Dermis blood vessel endothelial cell (primary cell): ENCODE measurements at places on chromosomes 13 and 19.

GRCh38 chr13:29111446-29111845 lies 291.3 kb downstream of the MTUS2 start:
- no peak for DNase-seq

GRCh38 chr19:14048443-14049153 lies 13.3 kb downstream of the PALM3 start:
- peak; percentile 62 for DNase-seq

DNA sequence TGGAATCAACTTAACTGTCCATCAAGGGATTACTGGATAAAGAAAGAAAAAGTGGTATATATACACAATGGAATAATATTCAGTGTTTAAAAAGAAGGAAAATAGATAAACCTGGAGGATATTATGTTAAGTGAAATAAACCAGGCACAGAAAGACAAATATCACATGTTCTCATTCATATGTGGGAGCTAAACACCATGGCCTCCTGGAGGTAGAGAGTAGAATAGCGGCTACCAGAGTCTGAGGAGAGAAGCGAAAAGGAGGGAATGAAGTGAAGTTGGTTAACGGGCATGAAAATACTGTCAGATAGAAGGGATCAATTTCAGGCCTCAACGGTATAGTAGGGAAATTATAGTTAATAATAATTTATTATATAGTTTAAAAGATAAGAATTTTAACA lies 147.5 kb upstream of the OBI1 start:
- peak; percentile 26 for DNase-seq

DNA sequence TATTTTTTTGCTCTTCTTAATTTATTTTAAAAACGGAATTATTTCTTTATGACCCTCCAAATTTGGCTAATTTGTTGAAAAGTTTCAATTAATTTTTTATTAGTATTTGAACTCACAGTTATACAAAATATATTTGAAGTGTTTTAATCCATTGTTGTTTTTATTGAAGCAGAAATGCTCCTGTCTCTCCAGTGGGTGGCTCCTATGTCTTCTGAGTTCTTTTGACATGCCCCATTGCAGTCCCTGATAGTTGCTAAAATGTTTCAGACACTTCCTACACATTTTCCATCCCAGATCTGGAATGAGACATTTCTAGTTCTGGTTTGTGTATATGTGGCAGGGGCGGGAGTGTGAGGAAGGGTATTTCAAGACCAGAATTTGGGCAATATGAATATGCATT lies 579.4 kb upstream of the PRR20A start:
- DNase-seq, result no peak

- no peak for DNase-seq
Observed at GRCh38 chr13:104411141-104411765, 1345.0 kb upstream of the SLC10A2 start.

DNA sequence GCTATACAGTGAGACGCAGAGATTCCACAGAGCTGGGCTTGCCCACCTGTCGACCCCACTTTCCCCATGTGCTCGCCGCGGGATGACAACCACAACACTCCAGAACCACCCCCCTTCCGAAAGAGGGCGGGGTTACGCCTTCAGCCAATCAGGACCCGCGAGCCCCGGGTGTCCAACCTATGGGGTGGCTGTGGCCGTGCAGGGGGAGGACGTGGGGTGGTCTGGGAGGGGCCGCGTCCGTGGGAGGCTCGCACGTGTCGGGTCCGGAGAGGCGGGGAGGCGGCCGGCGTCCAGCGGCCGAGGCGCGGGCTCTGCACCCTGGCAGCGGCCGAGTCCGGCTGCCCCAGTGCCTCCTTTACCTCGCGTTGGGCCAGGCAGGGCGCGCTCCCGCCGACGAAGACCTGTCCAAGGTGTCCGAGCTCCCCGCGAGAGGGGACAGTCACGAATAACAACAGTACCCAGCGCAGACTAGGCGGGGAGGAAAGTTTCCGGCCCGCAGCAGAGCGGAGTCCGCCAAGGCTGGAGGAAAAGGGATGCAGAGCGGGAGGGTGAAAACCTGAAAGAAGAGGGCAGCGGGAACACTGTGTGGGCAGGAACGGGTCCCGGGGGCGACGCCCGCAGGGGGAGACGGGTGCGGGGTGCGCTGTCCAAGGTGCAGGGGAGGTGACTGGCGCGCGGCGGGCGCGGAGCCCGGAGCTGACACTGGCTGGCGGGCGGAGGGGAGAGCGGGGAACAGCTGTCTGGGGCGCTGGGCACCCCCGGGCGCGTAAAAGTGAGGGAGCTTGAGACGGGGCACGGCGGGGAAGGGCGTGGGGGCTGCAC lies 911 bp downstream of the ENOX1 start:
- DNase-seq, result peak; percentile 33

DNA sequence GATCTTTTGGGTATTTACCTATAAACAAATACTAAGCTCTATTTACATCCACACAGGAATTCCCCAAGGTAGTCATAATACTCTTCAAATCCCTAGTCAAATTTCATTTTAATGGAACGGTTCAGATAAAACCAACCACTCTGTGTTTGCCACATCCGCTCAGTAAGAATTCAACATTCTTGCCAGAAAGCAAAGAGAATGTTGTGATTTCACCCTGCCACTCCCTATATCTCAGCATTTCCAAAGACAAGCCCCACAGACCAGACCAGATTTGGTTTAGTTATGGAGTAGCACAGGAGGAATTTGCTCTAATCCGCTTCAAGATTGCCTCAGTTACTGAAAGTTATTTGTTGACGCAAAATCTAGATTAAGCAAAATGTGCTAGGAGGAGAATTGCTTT lies 105.6 kb upstream of the SERP2 start:
- no peak for DNase-seq

GRCh38 chr13:92303428-92303827 lies 905.0 kb downstream of the GPC5 start:
- no peak for DNase-seq
